GM13976 (cell line): ENCODE measurements at places on chromosomes 7 and 10.

DNA sequence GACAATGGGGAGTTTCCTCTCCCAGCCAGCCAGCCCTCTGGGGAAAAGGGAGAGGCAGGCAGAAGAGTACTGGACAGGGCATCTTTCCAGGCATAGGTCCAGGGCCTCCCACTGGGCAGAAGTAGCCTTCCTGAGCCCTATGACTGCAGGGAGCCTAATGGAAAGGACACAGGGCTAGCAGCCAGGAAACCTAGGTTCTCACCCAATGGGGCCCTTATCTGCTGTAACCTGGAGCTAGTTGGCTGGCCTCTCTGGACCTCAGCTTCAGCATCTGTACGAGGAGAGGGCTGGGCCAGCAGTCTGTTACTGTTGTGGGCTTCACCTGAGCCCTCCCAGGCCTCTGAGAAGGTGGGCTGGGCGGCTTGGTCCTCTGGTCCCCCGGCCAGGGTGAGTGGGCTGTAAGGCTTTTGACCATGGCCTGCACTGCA, 22.4 kb downstream of the LDB3 start:
- no peak for DNase-seq

DNA sequence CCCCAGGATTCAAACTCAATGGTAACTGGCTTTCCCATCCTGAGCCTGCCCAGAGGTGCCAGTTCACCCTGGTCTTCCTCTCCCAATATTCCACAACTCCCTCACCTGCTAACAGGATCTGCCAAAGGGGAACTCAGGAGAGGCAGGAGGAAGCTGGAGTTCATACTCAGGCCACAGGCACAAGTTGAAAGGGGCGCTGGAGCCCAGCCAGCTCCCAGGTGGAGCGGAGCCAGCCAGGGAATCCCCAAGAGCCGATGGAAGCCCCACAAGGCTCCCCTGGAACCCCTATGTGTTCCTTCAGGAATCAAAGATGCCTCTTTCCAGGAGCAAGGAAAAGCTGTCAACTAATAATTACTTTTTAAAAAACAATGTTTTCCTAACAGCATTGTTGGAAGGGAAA, 63.5 kb downstream of the SH3PXD2A start:
- DNase-seq, result no peak

DNA sequence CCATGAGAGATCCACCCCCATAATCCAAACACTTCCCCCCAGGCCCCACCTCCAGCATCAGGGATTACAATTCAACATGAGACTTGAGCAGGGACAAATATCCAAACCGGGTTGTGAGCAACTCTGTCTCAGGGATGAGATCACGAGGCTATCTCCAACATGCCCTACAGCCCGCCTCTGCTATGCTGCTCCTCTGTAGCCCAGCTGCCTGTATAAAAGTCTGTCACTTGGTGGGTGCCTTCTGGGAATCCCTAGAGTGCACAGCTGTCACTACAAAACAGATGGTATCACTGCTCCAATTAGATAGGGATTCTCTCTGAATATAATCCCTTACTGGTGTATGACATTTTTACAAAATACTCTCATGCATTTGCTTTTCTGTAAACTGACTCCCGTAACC, 114.9 kb upstream of the NANOS1 start:
- no peak for DNase-seq

DNA sequence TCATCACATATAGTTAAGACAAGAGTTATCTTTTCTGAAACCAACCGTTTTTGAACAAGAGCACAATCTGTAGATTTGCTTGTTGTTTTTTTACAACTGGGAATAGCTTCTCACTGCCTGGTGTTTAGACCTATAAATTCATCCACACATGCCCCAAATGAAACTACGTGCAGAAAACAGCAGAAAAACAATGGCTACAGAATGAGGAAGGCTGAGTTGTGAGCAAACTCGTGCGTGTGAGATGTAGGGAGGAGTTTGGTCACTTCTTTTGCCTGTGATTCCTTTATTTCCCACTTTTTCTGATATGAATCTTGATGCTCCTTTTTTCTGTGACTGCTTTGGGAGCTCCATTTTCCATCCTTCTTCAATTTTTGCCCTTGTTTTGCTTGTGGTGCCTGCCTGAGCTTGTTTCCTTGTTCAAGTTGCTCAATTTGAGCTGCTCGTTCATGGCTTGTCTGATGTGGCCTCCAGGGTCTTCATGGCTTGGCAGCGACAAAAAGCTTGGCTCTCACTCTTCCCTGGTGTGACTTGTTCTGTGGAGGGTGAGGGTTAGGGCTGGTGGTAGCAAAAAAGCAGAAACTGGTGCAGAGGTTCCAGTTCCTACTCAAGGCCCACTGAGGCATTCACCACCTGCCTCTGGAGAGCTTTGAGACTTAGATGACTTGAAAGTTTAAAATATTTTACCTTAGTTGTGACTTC, 76.9 kb downstream of the ZNF365 start:
- no peak for DNase-seq

GRCh38 chr7:128384726-128385125, 23.2 kb upstream of the PRRT4 start:
- no peak for DNase-seq

DNA sequence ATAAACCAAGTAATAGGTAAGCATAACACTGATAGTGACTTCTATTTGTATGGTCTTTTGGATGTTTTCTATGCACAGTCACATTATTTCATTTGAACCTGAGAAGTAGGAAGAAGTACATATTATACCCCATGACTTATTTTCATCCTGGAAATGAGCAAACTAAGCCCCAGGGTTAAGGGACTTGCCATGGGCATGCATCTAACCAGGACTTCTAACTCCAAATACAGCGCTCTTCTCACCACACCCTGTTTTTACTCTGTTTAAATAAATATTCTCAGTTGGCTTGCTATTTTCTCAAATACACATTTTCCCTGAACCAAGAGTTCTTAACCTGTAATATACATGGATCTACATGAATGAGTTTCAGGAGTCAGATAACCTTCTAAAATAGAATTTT, 16.3 kb downstream of the GNG11 start:
- DNase-seq, result no peak

DNA sequence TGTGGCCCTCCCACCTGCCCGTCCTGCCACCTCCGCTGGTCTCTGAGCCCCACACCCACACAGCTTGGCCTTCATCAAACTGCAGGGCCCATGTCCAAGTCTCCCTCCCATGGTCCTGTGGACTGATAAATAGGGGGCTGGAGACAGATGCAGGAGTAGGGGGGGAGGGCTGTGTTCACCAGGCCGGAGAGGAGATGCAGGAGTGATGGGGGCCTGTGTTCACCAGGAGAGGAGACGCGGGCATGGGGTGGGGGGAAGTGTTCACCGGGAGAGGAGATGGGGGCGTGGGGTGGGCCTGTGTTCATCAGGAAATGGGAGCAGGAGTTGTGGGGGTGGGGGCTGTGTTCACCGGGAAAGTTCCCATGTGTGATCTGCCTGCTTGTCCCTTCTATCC, 37.0 kb downstream of the JAKMIP3 start:
- DNase-seq, result no peak
